ENCODE measurements at places on chromosomes 6 and 20.
A peak's percentile ranks its signal among the peaks of the same experiment; 100 is the strongest.

- DNase-seq, result no peak
These were observed 502.4 kb upstream of the PTCHD4 start for GRCh38 chr6:48613231-48613949.

DNA sequence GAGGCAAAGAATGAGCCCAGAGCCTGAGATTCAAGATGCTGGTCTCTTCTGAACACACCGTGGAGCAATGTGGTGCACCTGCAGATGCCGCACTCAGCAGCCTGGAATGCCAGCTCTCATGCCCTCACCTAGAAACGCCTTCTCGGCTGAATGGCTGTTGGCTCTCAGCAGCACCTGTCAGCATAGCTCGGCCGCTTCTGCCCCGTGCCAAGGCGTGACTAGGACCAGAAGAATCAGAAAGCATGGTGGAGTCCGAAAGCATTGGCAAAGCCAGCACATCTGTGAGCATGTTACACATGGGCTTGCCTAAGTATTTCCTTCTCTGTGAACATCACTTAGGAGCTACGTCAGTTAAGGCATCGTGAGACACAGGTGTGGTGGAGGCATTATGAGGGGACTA, 140.8 kb downstream of the MAP3K4 start:
- DNase-seq, result no peak

DNA sequence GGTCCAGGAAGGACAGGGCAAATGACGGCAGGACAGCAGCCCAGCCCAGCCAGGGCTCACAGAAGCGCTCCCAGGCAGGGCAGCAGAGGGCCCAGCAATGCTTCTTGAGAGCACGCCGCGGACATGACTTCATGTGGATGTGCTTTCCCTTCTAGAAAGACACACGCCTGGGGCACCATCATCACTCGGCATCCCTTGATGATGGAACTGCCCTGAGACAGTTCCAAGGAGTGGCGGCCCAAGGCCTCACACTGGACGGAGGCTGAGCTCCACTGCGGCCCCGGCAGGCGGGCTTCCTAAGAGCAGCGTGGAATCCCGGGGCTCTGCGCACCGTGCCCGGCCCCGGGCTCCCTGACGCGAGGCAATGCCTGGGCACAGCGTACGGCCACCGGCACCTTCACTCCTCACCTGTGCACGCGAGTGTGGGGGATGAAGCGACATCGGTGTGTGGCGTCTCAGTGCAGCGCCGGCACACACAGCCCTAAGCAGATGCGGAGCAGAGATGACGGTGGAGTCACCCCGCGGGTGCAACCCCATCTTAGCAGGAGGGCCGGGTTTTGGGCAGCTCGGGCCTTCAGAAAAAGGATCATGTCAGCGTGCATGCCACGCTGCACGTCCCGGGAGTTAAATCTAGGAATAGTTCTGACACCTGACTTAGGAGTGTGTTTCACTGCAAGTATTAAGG, 86.6 kb downstream of the THBS2 start:
- no peak for DNase-seq

GRCh38 chr6:112502351-112503090, 155.4 kb downstream of the RFPL4B start:
- no peak for DNase-seq

GRCh38 chr6:155253337-155253736, 10.5 kb upstream of the CLDN20 start:
- DNase-seq, result no peak

DNA sequence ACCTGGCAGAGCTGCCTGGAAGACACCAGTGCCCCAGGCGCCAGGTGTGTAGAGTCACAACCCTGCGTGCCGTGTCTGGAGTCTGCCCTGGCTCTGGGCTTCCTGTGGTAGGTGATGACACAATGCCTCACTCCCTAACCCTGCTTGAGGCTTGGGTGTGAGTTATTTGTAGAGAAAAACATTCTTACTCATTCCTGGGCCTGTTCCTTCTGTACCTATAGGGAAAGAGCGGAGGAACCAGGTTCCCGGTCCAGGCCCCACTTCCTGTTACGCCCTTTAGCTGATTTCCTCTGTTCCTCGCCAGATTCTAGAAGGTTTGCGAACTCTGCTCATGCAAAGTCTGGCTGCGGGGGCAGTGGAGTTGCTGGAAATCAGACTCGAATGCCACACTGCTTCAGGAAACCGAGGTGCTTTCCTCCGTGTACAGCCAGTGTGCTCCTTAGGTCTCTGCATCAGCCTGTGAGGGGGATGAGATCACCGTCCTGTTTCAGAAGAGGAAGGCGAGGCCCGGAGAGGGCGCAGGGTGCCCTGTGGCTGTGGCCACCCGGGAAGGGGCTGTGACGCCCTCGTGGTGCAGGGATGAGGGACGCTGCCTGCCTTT, 67.1 kb upstream of the DUSP22 start:
- no peak for DNase-seq

- no peak for DNase-seq
These were observed 1.9 kb downstream of the KIAA1755 start for GRCh38 chr20:38258545-38259215.

DNA sequence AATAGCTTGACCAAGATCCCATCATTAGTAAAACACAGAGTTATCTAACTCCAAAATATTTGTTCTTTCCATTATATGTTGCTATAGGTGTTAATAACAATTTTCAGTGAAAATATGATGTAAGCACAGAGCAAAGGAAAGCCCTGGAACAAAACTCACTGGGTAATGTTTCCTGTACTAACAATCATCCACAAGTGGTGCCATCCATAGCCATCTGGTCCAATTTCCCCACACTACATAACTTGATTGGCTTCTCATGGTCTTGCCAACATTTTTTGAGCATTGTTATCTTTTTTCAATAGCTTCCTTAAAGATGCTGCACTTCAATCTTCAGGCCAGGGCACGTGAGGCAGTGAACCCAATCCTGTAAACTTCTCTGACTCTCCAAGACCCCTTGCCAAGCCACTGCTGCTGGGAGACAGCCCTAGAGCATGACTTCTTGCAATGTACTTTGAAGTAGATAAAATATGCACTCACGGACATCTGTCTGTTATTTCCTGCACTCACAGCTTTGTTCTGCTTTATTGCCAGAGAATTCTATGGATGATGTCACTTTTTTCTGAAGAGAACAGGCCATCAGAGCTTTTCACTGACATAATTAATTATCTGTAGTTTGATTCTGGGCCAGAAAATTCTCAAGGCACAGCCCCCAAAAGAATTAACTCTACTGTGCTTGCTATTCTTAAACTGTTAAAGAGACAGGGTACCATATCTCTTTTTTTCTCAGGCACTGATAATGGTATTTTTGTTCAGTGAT, 97.5 kb upstream of the TMEM30A start:
- peak; percentile 40 for DNase-seq

- no peak for DNase-seq
These were observed 27.2 kb upstream of the FKBP1A start for GRCh38 chr20:1420066-1420465.

DNA sequence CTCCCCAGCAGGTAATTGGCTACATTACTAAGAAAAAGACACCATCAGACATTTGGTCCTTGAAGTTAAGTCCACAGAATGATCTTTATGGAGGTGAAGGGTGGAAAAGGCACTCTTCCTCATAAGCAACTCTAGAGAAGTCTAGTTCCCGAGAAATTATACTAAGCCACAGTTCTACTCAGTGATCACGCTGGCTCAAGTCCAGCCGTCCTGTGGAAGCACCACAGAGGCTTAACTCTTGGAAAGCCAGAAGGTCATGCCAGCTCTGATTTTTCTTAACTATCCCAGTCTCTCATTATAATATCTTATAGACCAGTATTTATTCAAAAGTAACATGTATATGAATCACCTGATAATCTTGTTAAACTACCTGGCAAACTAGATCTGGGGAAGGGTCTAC, 258.5 kb downstream of the EYA4 start:
- no peak for DNase-seq

GRCh38 chr20:46975976-46976375, 81.3 kb downstream of the EYA2 start:
- no peak for DNase-seq

- no peak for DNase-seq
These were observed 58.3 kb downstream of the TENT5A start for GRCh38 chr6:81694207-81694606.

DNA sequence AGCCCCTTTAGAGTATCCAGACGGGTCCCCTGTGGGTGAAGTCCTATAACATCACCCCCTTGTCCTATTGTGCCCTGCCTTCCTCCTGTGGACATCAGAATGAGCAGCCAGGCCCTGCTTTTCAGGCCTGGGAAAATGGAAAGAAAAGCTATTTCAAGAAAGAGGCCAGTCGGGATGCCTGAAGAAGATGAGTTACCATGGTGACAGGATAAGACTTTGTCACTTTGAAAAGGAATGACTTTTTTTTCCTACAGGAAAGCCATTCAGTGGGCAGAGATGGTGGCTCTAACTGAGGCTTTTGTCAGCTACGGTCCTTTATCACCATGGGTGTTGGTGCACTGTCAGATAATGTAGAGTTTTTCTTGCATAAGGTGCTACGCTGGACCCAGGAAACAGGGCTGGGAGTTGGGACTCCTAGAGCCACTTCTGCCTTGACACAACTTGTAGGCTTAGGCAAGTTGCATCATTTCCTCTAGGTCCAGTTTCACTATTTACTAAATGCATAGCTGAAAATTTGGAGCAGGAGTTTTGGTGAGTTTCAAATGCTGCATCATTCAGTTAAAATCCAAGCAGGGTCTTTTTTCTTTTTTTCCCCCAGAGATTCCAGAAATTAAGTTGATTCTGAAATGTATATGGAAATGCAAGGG, 293.6 kb upstream of the PRND start:
- DNase-seq, result no peak

- no peak for DNase-seq
These were observed 20.7 kb downstream of the CGA start for GRCh38 chr6:87074101-87074621.

DNA sequence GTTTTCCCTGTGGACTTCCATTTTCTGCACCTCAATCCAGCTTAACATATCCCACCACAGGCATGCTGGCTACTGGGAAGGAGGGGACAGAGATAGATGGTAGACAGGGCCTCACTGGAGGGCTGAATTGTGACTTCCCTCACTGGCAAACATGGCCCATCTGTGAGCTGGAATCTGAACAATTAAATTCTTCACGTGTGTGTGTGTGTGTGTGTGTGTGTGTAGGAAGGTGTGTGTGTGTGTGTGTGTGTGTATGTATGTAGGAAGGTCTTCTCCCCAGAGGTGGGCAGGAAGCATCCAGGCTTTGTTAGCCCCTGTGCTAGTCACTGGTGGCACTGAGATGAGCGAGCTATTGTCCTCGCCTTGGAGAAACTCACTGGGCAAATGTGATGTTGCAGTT, 5.4 kb upstream of the TOX2 start:
- DNase-seq, result no peak

DNA sequence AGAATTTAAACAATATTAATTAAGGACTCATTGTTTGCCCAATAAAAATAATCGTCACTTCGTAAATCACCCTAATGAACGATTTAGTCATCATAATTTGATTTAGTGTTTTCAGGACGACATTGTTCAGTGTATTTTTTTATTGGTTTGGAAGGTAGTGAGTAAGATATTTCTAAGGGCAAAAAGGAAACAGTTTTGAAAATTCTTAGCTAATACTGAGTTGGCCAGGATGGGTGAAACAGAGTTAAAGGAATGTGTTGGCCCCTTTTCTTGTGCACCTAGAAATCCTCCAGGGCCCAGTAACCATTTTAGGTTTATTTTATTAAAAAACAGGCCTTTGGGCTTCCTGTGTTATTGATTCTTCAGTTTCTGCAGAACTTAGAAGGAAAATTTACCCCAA, 25.3 kb downstream of the ANKS1A start:
- DNase-seq, result no peak
